ENCODE measurements at places on chromosomes 1 and 21.
A peak's percentile ranks its signal among the peaks of the same experiment; 100 is the strongest.

DNA sequence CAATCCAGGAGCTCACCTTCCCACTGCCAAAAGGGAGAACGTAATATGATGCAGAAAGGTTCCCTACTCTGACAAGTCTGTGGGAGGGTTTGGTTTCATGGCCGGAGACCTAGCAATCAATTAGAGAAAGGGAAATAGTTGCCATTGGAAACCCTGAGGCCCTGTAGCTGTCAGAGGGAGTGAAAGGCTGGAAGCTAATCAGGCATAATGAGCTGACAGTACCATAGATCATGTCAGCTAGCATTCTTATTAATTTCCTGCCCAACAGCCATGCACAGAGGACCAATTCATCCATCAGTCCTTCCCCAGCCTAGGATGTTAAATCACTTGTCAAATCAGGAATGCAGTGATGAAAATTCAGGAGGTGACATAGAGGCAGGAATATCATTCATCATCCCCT lies 527.3 kb downstream of the PLPP3 start:
- DNase-seq: no peak

DNA sequence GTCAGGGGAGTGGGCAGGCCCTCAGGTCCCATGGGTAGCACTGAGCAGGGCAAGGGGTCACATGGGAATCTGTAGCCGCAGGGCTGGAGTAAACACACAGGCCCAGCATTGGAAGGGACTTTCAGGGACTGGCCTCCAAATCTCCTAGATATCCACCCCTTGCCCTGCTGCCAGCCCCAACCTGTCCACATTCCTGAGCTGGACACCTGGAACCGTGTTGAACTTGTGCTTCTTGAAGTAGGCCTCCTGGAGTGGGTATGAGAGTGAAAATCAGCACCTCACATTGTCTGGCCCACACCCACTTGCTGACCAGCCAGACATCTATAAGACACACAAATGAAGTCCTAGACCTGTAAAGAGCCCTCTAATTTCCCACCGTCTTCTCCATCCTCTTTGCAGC lies 7.7 kb downstream of the POMGNT1 start:
- no peak for DNase-seq

GRCh38 chr1:231817801-231818200 lies 191.2 kb downstream of the DISC1 start:
- no peak for DNase-seq

GRCh38 chr1:119808491-119808890 lies 2.8 kb downstream of the REG4 start:
- no peak for DNase-seq

GRCh38 chr21:26795866-26796329 lies 49.3 kb downstream of the ADAMTS1 start:
- peak; percentile 64 for DNase-seq

DNA sequence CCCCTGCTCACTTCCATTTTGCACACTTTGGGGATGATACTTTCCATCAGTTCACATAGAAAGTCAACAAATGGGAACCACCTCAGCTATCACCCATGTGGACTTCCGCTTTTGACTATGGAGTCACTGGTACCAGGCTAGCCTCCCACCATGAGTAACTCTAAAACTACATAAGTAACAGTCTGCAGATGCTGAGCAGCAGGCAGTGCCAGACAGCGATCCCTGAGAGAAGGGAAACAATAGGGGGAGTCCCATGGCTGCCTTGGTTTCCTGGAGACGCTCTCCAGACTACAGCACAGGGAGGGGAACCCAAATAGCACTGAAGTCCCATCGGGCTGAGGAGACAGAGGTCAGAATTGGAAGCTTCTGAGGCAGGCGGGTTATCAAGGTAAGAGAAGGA lies 2.8 kb upstream of the TFF2 start:
- DNase-seq: no peak

DNA sequence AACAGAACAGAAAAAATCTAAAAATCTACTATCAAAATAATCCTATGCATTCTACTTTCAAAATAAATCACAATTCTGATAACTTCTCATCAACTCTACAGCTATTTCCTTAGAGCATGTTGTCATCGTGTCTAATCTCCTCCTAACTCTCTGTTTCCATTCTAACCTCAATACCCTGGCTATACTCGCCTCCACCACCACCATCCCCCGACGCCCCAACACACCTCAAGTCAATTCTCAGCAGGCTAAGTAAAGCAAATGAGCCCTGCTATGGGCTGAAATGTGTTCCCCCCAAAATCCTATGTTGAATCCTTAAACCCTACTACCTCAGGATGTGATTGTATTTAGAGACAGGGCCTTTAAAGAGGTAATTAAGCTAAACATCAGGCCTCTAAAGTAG lies 34.6 kb downstream of the NRDC start:
- DNase-seq: no peak

DNA sequence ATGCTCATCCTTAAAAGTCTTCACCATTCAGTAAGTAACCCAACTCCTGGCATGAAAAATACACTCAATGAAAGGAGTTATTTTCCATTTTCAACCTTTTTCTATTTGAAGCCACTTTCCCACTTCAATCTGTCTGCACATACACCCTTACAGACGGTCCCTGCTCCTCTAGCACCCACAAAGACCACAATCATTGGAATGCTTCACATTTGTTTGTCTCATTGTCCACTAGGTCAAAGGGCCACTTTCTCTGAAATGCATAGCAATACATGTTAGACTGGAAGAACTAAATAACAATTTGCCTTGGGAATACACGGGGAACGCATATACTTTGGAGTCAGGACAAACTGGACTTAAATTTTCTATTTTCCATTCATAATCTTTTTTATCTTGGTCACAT lies 487.1 kb upstream of the C1orf87 start:
- no peak for DNase-seq

- DNase-seq: no peak
These were observed 95.5 kb upstream of the IVNS1ABP start for GRCh38 chr1:185412385-185413087.

- DNase-seq: no peak
These were observed 8.9 kb upstream of the MUTYH start for GRCh38 chr1:45348966-45349677.

- DNase-seq: no peak
These were observed 65.5 kb downstream of the EPHB2 start for GRCh38 chr1:22776035-22776613.

- no peak for DNase-seq
These were observed 12.4 kb upstream of the ATP1A1 start for GRCh38 chr1:116360429-116361173.

DNA sequence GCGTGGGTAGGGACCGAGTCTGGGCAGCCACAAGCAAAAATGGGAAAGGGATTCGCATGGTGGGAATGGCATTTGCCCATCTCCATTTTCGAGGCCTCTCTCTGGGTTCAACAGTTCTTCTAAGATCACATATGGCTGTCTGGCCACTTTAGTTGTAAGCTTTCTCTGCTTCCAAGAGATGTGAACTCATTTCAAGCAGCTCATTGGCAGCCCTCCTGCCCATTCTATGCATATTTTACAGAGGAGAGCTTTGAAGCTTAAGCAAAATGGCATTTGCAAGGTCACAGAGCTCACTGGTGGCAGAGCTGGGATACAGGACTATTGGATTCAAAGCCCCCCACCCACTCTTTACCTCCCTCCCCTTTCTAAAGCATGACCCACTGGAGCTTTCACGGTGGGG lies 93.7 kb downstream of the HHIPL2 start:
- DNase-seq: no peak

DNA sequence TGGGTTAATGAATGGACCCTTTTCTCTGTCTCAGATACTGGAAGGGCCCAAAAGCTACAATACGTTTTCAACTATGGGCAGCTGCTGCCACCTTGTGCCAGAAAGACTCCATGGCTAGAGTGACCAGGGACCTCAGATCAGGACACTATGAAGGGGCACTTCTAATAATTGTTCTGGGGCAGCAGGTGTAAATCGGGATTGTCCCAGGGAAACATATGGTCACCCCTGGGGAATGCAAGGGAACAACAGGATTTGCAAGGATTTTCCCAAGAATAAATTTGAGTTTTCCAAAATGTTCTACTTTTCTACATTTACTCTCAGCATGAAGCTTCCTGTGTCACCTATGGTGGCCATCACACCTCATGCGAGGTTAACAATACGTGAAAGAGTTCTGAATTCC lies 12.0 kb upstream of the FCAMR start:
- DNase-seq: peak; percentile 40

DNA sequence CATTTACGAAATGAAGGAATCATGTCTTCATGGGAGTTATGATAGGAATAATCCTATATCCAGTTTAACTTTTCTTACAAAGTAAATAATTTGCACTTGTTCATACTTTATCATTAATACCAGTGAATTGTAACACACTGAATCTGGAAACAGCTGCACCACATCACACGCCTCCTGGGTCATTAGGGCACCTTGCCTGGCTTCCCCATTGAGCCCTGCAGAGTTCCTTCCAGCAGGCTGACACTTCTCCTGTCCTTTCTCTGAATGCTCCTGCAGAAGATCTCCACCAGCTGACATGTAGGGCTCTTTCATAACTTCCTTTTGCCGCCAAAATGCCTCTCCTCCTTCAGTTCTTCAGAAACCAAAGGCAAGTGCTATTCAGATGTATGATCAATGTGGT lies 201.1 kb downstream of the DAB1 start:
- DNase-seq: no peak

- no peak for DNase-seq
These were observed 71.2 kb downstream of the LHX4 start for GRCh38 chr1:180301135-180301742.

DNA sequence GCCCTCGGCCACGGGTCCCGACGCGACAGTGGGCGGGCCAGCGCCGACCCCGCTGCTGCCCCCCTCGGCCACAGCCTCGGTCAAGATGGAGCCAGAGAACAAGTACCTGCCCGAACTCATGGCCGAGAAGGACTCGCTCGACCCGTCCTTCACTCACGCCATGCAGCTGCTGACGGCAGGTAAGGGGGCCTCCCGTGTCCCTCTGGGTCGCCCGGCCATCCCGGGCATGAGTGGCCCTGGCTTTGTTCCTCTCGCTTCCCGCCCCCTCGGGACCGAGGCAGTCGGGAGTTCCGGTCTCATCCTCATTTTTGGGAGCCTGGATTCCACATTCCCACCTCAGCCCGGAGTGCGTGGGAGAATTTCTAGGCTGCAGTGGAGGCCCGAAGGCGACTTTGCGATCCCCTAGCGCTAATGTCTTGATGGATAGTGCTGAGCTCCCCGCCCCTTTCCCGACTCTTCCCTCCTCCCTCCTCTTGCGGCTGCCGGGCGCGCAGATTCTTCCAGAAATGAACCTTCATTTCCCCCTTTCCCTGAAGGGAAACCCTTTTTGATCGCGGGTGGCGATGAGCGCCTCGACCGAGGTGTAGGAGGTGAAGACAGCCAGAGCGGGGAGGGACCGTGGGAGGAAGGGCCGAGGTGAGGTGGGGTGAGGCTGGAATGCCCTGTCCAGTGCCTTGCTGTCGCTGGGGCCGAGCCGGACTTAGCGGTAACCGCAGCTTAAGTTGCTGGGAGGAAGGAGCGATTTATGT lies 705 bp downstream of the KHDRBS1 start:
- DNase-seq: peak; percentile 62

- no peak for DNase-seq
These were observed 66.7 kb downstream of the GLIS1 start for GRCh38 chr1:53672243-53672642.

DNA sequence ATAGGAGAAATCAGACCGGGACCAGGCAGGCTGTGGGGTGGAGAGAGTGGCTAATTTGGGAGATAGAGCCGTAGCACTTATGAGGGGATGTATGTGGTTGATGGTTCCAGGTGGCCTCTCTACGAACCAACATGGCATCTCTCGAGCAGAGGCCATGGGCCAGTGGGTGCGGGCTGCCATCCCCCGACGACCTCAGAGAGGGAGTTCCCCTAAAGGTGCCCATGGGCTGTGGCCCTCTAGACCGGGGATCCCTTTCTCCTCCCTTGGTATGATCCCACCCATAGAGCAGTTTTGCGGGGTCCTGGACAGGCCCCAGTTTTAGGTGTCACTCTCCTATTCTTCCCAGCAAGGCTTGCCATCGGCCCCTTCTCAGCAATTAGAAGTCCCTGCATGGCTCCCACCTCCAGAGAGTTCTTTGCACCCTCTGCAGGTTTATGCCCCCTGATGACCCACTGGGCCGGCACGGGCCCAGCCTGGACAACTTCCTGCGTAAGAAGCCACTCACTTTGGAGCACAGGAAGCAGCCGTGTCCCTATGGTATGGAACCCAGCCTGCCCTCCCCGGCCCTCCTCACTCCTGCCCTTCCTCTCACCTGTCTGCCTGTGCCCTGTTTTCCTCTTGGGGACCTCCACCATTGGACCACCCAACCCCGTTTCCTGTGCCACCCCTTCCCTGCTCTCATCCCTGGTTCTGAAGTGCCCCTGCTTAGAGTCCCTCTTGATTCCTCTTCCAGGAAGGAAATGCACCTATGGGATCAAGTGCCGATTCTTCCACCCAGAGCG lies 7.8 kb downstream of the ZC3H12A start:
- no peak for DNase-seq

- DNase-seq: no peak
These were observed 374.2 kb downstream of the PTBP2 start for GRCh38 chr1:97095764-97096163.

DNA sequence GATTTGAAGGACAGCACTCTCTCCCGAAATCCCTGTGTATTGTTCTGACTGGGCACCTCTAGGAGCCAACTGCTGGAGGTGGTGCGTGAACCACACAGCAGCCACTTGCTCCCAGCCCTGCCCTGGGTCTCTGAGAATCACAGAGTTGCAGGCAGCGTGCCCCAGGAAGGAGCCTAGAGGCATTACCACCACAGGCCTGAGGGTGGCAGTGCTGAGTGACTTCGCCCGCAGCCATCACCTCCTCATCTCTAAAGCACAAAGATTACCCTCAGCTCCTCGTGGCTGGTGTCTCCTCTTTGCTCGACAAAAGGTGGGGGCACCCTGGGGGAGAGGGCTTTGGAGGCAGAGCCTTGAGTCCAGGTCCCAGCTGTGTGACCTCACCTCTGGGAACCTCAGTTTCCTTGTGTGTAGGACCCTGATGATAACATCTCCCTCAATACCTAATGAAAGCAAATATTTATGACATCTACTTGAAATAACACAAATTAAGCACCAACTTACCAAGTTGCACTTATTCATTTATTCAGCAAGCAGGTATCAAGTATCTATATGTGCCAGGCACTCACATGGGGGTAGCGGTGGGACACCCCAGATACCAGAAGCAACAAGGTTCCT lies 86.3 kb downstream of the VWA5B1 start:
- peak; percentile 3 for DNase-seq

- no peak for DNase-seq
These were observed 42.4 kb downstream of the ABL2 start for GRCh38 chr1:179187043-179187442.

DNA sequence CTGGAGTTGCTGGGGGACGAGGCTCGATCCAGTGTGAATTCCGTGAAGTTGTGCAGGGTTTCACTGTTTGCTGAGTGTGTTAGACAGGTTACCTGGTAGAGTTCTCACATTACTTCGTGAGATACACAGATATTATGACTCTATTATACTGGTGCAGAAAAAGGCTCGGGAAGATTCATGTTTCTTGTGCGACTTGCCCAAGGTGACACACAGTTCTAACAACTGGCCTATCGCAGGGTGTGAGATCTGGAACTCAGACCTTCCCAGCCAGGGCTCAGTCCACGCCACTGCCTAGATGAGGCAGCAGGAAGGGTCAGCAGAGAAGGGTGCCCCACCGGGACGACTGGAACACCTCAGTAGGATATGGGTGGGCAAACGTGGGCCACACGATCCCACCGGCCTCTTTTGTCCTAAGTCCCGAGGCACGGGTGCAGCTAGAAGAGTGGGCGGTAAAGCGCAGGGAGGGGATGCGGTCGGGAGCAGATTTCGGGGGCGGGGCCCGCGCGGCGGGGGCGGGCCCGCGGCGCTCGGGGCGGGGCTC lies 296 bp upstream of the RNPEP start:
- no peak for DNase-seq

GRCh38 chr1:96746440-96747420 lies 25.1 kb downstream of the PTBP2 start:
- no peak for DNase-seq

- no peak for DNase-seq
These were observed 4.6 kb upstream of the OLIG2 start for GRCh38 chr21:33021150-33021549.

Data from NCI-H2081 (cell line).